Memory B cell (primary cell): ENCODE measurements at places on chromosomes 7 and 10.
A peak's percentile ranks its signal among the peaks of the same experiment; 100 is the strongest.

- no peak for DNase-seq
Observed at GRCh38 chr10:78672918-78673317, 395.8 kb upstream of the ZMIZ1 start.

GRCh38 chr7:27929127-27929526, 189.2 kb downstream of the TAX1BP1 start:
- no peak for DNase-seq

DNA sequence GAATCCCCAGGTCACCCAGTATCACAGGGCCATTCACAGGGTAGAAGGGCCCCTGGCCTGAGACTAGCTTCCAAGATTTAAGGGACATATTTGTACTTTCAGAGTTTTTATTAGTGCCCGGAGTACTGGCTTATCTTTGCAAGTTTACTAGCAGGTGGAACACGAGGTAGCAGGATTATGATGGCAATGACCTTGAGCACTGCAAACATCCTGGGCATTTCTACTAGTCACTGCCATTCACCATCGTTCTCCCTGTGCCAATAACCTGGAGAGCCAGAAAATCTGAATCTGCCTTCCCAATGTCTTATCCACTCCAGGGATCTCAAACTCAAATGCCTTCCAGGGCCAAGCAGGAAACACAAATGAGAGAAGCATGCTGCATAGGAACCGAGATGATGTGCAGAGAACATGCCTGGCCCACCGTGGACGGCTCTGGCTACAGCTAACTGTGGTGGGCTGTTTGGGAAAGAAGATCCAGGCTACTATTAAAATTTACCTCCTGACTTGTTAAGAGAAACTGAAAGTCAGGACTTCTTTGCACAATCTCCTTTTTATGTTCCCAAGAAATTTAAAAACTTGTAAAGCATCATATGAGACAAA, 16.7 kb downstream of the FAM53B start:
- DNase-seq = no peak

GRCh38 chr10:56632537-56632936, 271.5 kb upstream of the ZWINT start:
- DNase-seq = no peak

DNA sequence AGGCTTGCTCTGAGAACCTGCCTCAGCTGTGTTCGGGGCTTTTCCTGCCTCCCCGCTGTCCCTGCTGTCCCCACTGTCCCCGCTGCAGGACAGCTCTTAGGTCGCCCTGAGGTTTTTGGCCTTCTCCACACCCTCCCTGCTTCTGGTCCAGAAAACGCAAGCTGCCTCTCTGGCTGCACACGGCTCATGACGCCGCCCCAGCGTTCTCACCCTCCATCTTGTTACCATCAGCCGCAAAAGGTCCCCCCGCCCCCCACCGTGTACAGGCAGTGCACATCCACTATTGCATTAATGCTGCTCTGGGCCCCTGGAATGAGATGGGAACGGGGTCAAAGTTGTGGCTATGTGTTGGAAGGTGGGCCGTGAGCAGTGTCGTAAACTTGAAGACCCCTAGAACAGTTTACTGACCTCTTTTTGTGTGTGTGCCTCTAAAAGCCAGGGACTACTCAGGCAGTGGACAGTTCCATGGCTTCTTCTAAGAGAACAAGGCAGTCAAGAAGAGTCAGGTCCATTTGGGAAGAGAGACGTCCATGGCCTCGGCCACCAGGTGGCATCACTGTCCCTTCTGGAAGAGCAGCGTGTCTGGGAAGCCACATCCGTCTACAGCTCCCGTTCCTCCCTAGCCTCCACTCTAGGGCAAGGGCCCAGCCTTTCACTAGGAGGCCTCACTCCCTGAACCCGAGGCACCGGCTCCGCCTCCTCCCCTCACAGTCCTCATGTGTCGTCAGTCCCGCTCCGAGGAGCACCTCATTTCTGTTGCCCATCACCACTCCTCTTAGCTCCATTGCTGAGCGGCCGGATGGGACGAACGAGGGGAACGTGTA, 38.5 kb upstream of the MKRN1 start:
- peak; percentile 62 for DNase-seq

GRCh38 chr7:101733713-101734475, 83.5 kb upstream of the CUX1 start:
- no peak for DNase-seq

GRCh38 chr7:94039368-94040035, 35.3 kb upstream of the BET1 start:
- DNase-seq = no peak

DNA sequence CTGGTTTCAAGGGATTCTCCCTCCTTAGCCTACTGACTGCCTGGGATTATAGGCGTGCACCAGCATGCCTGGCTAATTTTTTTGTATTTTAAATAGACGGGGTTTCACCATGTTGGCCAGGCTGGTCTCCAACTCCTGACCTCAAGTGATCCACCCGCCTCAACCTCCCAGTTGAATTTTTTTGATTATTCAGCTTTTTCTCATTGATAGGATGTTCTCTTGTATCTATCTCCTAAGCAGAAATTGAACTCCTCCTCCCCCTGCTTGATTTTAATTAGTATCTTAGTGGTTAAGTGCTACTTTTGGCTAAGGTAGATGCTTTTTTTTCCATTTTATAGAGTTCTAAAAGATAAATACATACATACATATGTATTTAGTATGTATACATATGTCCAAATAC, 101.0 kb downstream of the ZNF277 start:
- no peak for DNase-seq

- DNase-seq = no peak
Observed at GRCh38 chr10:73585327-73585726, 5.8 kb downstream of the USP54 start.

DNA sequence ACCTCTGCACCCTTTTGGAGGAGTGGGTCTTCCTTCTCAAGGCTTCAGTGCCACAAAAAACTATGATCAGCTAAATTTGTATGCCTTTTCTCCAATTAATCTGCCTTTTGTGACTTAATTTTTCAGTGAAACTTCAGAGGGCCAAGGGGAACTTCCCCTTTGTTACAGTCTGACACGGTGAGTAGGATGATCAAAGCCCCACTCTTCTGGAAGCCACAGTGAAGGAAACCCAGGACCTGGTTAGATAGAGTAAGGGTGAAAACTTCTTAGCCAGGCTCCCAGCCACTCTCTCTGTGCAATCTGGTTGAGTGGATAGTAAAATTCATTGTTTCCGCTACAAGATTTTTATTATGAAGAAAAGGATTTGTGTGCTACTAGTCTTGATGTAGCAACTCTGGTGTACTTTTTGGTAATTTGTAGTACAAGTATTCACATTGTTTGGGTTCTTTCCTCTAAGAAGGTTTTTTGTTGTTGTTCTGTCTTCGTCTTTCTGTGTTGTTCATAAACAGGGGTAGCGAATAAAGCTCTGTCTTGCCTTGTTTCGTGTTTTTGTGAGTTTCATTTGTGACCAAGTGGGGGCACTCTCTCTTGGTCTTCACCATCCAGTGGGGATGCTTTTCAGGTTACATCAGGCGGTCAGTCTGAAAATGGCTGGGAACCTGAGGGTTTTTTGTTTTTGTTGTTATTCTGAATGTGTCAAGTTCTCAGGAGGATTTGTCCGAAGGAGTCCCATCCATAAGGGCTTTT, 268.5 kb upstream of the NPSR1 start:
- no peak for DNase-seq

- no peak for DNase-seq
Observed at GRCh38 chr7:99146979-99147378, 3.1 kb upstream of the SMURF1 start.

DNA sequence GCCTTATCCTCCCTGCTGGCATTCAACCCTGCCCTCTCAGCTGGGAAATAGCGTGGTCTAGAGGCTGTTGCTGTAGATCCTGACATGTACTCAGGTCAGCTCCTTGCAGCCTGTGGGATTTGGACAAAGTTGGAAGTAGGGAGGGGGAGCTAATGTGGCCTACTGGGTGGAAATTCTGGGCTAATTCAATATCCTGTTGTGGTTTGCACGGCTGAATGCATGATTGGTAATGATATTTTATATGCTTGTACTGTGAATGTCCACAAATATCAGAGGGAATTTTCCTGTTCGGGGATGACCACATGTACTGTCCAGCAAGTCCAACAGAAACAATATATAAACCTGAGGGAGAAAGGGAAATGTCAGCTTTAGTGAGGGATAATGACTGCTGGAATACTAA, 22.1 kb upstream of the NPVF start:
- DNase-seq = no peak

DNA sequence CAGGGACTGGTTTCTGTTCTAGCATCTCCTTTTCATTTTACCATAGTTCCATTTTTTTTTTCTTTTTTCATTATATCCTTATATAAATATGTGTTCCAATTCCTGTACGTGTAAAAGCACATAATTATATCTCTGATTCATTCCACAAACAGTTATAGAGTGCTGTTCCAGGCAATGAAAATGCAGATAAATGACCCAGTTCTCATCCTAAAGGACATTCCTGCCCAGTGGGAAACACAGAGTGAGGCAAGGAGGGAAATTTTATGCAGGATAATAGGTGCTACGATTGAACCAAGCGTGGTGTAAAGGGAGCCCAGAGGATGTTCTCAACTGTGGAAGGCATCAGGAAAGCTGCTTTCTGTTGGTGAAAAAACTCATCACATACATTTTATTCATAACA, 408.1 kb downstream of the GATA3 start:
- no peak for DNase-seq

GRCh38 chr7:13949445-13949844, 40.0 kb downstream of the ETV1 start:
- no peak for DNase-seq

DNA sequence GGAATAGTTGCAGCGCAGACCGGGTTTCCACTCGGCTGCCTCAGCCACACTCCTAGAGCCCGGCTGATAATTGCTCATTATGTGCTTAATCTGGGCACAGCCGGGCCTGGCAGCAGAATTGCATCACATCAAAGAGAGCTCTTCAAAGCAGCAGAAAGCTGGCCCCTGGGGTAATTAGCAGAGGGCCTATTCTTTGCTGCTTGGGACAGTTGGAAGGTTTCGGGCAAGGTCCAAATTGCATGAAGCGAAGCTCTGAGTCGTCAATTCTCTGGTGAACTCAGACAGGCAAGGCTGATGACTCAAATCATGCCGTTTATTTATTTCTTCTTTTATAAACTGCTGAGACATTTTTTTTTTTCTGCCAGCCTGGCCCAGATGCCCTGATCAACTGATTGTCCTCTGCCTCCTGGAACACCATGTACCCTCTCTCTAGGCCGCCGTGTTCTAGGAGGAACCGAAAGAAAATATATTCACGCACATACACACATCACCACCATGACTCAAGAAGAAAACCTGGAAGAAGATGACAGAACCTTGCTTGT, 242.2 kb downstream of the RAB11FIP2 start:
- DNase-seq = no peak

- no peak for DNase-seq
Observed at GRCh38 chr10:24444337-24444736, 235.4 kb downstream of the KIAA1217 start.

GRCh38 chr10:125377368-125377767, 217.0 kb upstream of the CTBP2 start:
- no peak for DNase-seq

DNA sequence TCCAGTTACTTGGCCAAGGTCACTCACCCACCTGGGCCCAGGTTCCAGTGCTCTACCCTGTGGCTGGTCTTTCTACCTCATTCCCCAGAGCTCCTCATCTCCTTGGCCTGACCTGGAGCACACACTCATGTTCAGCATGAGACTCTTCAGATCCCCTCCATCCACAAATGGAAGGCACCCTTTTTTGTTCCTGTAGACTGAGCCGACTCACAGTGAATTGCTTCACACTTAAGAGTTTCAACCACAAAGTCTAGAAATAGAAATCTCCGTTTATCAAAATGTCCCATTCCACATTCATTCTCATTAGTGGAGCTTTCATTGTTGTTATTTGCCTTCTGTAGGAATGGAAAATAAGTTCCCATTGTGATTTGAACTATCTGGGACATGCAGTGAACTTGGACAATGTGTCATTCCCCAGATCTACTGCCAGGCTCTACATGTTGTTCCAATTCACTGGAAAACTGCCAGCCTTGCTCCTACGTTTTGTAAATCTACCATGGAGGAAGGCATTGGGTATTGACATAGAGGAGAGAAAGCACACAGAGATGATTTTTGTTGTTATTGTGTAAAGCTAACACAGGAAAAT, 125.3 kb upstream of the CELF2 start:
- no peak for DNase-seq

DNA sequence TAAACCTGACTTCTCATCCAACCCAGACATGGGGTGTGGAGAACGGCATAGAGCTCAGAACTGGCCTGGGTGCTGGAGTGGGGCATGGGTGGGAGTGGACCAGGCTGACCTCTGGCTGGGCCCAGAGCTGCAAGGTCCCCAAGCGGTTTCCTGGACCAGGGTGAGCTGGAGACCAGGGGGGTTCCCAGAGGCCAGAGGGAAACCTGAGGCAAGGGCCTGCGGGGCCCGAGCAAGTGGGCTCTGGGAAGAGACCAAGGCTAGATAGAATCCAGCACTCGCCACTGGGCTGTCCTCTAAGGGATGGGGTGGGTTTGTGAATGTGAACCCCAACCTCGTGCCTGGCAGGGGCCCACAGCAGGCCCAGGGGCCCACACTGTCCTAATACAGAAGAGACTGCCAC, 39.4 kb upstream of the RET start:
- DNase-seq = no peak

- no peak for DNase-seq
Observed at GRCh38 chr10:30510932-30511700, 77.1 kb downstream of the MAP3K8 start.

DNA sequence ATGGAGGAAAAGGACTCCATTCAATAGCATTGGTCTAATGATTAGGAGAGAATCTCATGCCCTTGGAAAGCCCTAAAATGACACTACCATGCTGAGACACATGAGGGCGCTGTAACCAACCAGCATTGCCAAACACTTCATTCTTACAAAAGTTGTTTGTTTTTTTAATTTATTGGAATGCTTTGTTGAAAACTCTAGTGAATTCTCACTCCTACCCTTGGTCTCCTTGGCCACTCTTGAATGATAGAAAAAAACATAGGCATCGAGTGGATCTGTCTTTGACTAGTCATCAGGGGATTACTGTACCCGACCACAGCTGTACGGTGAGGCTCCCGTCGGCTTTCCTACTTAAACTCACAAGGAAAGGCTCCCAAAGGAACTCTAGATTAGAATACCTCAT, 29.3 kb upstream of the ADD3 start:
- DNase-seq = peak; percentile 66

GRCh38 chr10:77164616-77165311, 472.8 kb downstream of the KCNMA1 start:
- DNase-seq = no peak

GRCh38 chr10:16231176-16231575, 205.6 kb upstream of the PTER start:
- no peak for DNase-seq

- DNase-seq = no peak
Observed at GRCh38 chr10:63723741-63724140, 202.5 kb downstream of the REEP3 start.
